ENCODE measurements at places on chromosomes 13 and 19.

DNA sequence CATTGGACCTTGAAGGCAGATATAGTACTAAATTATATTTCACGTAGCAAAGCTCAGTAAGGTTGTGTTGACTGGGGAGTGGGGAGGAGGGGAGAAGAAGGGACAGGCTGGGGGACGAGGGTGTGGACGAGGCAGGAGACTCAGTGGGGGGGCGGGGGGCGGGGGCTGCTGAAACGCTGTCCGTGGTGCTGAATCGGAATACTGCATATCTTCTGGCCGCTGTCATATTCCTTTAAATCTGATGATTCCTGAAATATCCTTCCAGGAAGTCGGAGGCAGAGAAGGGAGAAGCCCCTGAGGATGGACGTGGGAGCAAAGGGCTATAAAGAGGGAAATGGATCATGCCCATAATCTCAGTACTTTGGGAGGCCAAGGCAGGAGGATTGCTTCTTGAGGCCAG, 34.7 kb upstream of the CASP14 start:
- no peak for DNase-seq

DNA sequence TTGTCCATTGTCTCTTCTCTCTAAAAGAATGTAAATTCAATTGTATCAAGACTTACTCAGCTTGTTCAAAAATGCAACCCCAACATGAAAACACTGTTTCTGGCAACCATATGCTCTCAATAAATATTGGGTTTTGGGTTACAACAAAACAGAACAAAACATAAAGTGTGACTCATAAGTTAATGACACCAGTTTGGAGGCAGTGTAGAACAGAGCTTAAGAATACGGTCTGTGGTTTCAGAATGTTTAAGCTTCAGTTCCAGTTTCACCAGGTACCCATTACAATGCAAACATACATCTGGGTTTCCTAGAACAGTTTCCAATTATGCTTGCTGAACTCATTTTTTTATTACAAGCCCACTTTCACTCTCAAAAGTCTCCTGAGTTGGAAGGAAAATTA, 285.8 kb upstream of the PCDH9 start:
- peak; percentile 94 for DNase-seq

- no peak for DNase-seq
These were observed 15.7 kb downstream of the GARRE1 start for GRCh38 chr19:34269968-34270621.

GRCh38 chr13:59531571-59532091, 632.1 kb downstream of the DIAPH3 start:
- DNase-seq: peak; percentile 89

- DNase-seq: no peak
These were observed 102.3 kb downstream of the GPC6 start for GRCh38 chr13:93328943-93329342.

DNA sequence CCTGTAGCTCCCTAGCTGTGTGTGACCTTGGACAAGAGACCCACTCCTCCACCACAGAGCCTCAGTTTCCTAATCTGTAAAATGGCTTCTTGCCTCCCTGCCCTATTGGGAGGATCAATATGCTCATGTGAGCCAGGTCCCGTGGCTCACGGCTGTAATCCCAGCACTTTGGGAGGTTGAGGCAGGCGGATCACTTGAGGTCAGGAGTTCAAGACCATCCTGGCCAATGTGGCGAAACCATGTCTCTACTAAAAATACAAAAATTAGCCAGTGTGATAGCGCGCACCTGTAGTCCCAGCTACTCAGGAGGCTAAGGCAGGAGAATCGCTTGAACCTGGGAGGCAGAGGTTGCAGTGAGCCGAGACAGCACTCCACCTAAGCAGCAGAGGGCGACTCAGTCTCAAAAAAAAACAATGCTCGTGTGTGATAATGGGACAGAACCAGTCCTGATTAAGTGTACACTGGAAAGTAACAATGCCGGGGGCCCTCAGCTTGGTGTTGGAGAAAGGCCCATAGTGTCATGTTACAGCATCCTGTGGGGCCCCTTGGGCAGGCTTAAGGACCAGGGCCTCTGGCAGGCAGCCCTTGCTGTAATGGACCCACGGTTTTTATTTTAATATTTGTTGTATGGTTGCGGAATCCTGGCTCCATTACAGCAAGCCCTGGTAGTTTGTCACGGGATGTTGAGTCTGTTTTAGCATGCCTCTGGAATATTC, 6.8 kb downstream of the RPS11 start:
- DNase-seq: peak; percentile 68

DNA sequence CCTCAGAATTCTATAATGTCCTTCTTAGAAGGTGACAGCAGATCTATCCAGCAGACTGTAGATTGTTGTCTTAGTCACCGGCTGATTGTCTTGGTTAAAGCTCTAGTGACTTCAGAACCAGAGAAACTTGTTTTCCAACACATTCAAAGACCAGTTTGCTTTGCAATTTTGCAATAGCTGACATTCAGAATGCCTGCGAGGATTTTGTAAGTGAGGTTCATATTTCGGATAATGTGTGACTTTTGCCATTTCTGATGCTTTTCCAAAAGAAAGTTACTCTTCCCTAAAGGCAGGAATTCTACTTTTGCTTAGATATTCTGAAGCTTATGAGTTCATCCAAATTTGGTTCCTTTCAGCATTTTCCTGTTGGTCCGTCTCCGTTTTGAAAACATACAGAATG, 13.2 kb downstream of the SPINT2 start:
- no peak for DNase-seq
